ENCODE measurements at places on chromosomes 6 and 20. TPM values are rescaled to one million over a fixed set of nuclear protein-coding genes. Genes with fewer than 3 reads are reported as not detected.

Gene SSTR4
- not detected for total RNA-seq

GRCh38 chr20:15942130-15942529 is 631.1 kb downstream of the KIF16B start:
- DNase-seq: no peak

Gene PPP1R16B
- 13.4 TPM for total RNA-seq

Gene HLA-DQA1
- 27.0 TPM for total RNA-seq

Gene KHDRBS2
- total RNA-seq: 0.57 TPM

Gene LHFPL5
- not detected for total RNA-seq

DNA sequence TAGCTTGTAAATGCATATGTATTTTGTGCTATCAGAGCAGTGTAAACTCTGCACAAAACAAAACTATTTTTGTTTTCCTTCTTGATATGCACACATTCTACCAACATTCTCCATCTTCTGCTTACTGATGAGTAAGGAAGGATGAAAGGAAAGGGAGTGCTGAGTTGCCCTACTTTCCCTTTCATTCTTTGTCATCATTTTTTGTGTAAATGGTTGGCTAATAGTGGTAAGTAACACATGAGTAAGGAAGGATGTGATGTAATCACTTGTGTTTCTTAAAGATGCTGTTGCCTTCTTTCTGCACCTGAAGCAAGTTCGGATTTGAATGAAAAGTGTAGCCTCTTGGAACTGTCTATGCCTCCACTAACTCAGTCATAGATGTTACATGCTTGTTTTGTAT is 4.6 kb upstream of the REV3L start:
- DNase-seq: no peak

Gene GTSF1L
- total RNA-seq: not detected

Gene SIRPB1
- 1.8 TPM for total RNA-seq

Gene OXT
- total RNA-seq: not detected

Gene ZNF311
- 0.62 TPM for total RNA-seq

Gene DEFB113
- total RNA-seq: not detected

DNA sequence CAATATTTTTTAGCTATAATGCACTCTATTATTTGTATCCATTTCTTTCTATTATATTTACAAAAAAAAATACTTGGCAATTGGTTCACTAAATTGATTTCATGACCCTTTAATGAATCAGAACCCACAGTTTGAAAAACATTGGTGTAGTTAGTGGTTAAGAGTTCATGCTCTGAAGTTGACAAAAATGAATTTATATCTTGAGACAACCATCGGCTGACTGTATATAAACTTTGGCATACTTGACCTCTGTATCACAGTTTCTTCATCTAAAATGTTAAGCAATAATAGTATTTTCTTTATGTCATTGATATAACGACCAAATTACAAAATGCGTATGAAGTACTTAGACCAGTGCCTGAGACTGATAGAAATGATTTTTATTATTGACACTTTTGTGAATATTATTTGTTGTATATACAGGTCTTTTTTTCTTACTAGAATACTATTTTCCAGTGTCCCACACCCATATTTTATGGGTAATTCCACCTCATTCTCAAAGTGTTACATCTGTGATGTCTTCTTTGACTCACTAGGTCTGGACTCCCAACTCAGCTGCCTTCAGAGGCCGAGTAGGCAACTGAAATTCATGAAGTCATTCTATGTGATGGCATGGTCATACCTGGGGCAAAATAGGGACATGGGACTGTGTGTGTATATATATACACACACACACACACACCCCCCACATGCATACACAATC is 459.2 kb downstream of the RFPL4B start:
- no peak for DNase-seq

Gene RSPO3
- total RNA-seq: 5.2 TPM

DNA sequence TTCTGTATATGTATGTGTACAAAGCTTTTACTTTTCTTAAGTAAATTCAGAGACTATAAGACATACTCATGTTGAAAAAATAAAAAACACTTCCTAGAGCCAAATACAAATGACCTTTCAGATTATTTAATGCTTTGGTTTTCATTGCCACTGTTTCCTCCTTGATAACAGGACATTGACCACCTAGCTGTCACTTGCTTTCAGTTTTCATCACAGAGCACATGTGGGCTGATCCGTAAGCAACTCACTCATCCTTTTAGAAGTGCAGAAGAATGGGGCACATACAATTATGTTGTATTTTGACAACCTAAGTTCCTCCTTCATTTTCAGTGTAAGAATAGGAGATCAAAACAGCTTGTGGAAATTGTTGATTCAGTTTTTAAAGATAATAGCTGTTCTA is 6.2 kb downstream of the ZBTB2 start:
- no peak for DNase-seq

GRCh38 chr20:17665756-17666155 is 16.3 kb downstream of the RRBP1 start:
- no peak for DNase-seq

- no peak for DNase-seq
These were observed 117.5 kb upstream of the SAMD5 start for GRCh38 chr6:147390909-147391536.

DNA sequence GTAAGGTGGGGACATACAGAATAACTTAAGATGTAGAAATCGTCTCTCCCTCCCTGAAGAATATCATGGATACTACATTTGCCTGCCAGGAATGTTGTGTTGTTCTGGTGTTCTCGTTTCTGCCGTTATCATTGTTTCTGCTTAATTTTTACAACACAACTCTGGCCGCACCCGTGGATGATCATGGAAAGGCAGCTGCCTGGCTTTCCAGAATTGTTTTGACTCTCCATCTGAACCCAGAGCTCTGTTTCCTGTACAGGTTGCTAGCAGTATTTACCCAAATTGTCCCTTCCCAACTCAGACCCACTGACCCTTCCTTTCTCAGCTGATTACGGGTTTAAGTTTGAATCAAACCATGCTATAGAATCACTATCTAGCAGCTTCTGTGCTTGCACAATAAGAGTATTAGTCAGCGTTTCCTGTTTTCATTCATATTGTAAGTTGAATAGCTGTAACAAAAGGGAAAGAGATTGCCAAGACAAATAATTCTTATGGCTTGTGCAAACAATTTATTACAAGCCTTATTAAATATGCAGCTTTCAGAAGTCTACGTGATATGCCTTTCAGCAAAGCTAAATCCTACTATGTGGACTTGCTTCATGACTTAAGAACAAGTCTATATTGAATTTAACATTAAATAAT is 139.0 kb downstream of the MTHFD1L start:
- no peak for DNase-seq

DNA sequence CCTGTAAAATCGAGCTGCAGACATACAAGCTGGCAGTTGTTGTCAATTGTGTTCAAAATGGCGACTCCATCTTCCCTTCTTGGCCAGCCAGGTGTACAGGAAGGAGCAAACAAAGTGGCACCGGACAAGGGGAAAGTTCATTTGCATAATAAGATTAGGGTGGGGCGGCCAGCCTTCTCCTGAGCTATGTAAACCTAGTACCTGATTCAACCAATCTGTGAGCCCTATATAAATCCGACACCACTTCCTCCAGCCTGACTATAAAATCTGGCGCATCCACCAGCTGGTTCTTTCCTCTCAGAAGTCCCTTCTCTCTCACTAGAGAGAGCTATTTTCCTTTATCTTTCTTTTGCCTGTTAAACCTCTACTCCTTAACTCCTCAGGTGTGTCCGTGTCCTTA is 8.1 kb upstream of the HBS1L start:
- no peak for DNase-seq

Gene SMIM29
- total RNA-seq: 14.0 TPM

DNA sequence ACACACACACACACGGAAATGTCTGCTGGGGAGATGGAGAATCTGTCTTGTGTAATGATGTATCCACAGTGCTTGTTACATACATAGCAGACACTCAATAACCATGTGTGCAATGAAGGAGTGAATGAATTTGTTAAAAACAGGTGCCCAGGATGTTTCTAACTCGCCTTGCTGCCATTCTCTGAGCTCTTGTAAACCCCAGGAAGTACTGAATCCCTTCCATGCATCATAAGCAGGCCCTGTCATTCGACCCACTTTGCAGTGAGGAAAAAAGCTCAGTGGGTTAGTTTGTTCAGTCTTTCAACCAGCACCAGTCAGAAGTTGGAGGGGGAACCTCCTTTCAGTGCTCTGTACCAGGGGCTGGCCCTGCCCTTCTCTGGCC is 1.4 kb upstream of the KCNK5 start:
- no peak for DNase-seq

GRCh38 chr20:45378191-45378590 is at the start of gene TP53TG5:
TP53TG5 (minus strand) TSS chr20:45378325; CDS start chr20:45378236, 89 bp downstream.
- no peak for DNase-seq

GRCh38 chr6:162271922-162272321 is 455.6 kb downstream of the PRKN start:
- DNase-seq: no peak

GRCh38 chr6:125811259-125811658 is 20.5 kb downstream of the NCOA7 start:
- DNase-seq: no peak

Gene DLL1
- 30.5 TPM for total RNA-seq

GRCh38 chr6:19945843-19946358 is 108.7 kb downstream of the ID4 start:
- no peak for DNase-seq

DNA sequence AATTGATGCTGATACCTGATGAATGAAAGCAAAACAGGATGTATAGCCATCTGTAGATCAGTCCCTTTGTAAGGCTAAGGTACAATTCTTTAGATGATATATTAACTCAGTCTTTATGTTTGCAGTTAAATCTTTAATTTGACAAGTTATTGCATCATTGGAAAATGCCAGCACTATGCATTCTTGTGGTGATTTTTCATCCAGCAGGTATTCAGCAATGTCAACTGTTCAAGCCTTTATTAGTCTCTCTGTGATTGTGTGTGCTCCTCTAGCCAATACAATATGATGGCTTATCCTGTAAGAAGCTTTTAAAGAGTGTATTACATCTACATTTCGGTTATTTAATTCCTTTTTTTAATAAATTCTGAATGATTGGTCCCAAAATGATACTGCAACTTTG is 34.3 kb downstream of the HLA-DMB start:
- no peak for DNase-seq

DNA sequence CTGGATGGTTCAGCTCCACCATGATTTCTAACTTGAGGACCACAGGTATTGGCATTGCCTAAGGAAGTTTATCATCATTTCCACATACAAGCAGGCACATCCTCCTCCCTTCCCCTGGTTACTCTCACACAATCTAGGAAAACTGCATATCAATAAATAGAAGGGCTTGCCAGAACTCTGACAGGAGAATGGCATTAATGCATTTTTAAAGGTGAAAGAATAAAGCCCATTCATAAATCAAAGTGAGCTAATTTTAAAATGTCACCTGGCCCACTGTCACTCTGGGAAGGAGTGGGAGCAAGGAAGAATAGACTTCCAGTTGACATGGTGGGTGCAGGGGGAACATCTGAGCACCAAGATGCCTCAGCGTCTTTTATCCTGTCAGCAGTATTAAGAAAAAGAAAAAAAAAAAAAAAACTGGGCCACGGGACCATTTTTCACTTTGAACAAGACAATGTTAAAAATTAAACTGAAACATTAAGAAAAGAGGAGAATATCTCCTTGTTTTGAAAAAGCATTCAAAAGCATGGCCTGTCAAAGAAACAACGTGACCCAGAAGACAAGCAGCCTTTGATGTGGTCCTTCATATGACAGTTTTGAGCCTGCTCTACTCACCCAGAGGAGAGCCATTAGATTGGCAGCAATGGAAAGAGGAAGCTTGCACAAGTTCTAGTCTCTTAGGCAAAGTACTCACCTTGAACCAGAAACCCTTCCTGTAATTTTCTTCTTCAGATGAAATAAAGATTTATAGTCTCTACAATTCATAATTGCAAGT is 39.3 kb upstream of the SMLR1 start:
- DNase-seq: no peak

Gene BYSL
- total RNA-seq: 9.7 TPM

GRCh38 chr6:49668083-49668511 is 31.5 kb upstream of the RHAG start:
- no peak for DNase-seq

Gene SGK2
- total RNA-seq: 3.4 TPM

GRCh38 chr20:16224836-16225235 is 348.4 kb downstream of the KIF16B start:
- DNase-seq: no peak

Gene SLC17A3
- not detected for total RNA-seq

GRCh38 chr20:49750611-49751396 is 37.1 kb upstream of the B4GALT5 start:
- no peak for DNase-seq

DNA sequence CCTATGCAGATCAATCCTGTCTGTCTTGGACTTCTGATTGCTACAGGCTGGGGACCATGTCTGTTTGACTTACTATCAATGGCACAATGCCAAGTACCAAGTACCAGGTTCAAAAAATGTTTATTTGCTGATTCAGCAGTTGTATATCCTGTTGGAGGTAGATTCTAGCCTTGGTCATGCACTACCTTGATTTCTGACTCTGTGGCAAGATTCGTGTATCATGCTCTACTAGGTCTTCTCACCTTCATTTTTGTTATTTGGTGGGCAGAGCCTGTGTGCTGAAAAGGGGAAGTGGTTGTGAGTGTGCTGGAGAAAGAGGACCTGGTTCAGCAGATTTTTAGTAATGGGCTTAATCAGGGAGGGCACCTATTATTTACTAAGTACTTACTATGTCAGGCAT is 192.4 kb upstream of the MYLIP start:
- no peak for DNase-seq

DNA sequence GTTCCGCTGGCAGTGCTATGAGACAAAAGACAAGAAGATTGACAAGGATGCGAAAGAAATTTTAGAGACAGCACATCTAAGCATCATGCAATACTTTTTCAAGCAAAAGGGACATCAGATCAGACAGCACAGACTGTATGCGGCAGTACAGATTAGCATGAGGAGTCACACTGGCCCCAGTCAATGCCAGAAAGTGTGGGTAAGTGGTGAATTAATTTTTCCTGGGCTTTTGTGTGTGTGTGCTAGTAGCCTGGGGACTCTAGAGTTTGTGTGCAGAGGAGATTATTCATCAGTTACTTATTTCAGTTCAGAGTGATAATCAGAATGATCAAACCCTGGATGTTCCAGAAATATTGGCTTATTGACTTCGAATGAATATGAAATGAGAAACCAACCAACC is 47.2 kb downstream of the LAMA4 start:
- DNase-seq: no peak

Data from aorta (tissue), 5 donors.